ENCODE measurements at places on chromosomes 7 and 10.

DNA sequence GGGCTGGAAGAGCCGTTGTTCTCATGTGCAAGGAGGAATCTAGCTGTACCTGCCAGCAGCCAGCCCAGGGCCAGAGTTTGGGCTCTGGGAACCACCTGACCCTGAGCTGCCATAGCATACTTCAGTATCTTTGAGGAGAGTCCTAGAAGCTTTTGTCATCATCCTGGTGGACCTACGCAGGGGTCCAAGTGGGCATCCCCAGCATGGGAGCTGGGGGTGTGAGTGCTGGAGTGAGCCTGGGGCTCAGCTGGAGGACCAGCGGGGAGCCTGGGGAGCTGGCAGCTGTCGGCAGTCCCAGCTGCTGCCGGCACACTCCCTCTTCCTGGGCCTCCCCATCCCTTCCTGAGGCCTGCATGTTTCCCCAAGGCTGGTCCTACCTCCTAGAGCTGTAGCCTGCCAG is 32.5 kb downstream of the C10orf105 start:
- DNase-seq, result no peak

GRCh38 chr10:109934958-109935793 is 11.9 kb upstream of the XPNPEP1 start:
- no peak for DNase-seq

DNA sequence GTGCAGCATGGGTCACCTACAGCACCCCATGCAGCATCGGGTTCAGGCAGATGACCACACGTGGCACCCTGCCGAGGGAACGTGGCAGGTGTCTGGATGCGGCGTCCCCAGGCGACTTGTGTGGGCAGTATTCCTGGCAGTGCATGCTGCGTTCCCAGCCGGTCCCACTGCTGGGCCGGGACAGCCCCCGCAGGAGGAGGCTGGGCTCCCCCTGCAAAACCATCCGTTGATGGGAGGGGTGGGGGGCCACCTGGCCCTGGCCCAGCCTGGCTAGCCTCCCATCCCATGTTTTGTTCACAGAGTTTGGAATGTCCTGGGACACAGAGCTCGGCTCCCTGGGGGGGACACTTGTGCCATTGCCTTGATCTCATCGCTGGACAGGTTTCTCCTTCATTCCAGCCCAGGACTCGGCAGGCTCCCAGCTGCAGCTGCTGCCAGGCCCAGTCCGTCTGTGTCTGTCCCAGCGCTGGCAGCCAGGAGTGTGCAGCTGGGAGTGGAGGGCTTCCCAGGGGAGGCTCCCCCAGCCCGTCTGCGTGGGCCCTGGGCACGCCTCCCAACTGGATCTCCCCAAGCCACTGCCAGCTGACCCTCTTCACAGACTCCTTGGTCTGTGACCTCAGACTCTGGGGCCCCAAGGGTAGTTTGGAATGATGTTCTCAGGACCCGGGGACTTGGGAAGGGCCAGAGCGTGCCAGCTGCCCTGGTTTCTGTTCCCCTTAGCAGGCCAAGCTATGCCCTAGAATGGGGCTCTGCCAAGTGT is 32.6 kb downstream of the TMEM270 start:
- no peak for DNase-seq

- DNase-seq, result no peak
Observed at GRCh38 chr7:38248069-38248567, 25.3 kb downstream of the TARP start.

DNA sequence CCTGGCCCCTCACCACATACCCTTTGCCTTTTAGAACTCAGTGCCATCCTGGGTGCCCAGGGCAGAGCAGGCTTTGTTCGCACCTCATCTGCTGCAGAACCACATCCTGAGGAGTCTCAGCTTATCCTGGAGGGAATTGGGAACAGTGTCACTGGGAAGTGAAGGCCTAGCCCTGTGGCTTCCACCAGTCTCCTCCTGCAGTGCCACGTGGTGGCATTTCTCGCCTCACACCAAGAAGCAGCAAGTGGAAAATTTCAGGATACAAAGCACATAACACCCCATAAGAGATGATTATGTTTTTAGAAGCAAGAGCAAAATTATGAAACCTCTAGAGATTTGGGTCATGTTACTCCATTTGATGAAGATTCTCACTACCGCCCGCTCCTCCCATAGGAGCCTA is 26.8 kb downstream of the UBE2D4 start:
- no peak for DNase-seq

DNA sequence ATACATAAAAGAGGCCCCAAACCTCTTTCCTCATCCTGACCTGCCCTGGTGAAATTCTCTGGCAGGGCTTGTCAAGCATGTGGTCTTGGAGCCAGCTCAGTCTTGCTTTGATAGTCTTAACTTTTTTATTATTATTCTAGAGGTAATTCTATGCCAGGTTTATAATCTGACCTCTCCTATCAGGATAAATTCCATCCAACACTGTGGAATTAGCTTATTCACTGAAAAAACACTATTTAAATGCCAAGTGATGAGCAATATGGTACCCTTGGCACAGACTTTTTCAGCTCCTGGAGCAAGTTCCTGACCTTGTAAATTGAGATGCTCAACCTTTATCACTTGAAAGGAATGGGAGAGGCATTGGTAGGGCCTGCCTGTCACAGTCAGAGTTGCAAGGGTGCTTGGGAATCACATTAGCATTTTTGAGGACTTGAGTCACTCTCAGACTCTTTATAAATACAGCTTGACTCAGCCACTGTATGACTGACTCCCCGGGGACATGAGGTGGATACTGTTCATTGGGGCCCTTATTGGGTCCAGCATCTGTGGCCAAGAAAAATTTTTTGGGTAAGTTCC is at the start of gene CPA4:
Gene CPA4 (plus strand): TSS at position 480 of the 576 bp plus-strand sequence. CDS start 20 bp downstream, at position 500.
- DNase-seq, result no peak

Data from nucleus accumbens (tissue), 56 donors.